GM13976 (cell line): ENCODE measurements at places on chromosomes 7 and 10.

DNA sequence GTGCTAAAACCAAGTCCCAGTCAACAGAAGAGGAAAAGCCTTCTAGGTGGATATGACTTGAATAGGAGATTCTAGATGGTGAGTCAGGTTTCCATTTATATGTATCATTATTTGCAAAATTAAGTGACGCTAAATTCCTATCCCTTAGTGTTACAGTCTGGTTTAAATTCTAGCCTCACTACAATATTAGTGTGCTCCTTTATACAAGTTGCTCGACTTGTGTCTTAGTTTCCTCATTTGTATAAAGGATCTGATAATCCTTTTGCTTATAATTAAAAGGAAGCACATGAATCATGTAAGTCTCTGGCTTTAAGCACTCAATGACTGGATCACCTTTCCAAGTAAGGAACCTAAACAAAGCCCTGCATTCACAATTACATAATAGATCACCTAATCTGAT, 105.7 kb downstream of the SVOPL start:
- DNase-seq: no peak

- DNase-seq: no peak
These were observed 9.7 kb downstream of the IFIT3 start for GRCh38 chr10:89337484-89337883.

- DNase-seq: no peak
These were observed 2.9 kb upstream of the HKDC1 start for GRCh38 chr10:69217119-69217754.

- DNase-seq: no peak
These were observed 378.0 kb upstream of the AKR1E2 start for GRCh38 chr10:4448030-4448429.

GRCh38 chr10:84895541-84895940, 567.2 kb downstream of the CCSER2 start:
- DNase-seq: no peak

GRCh38 chr10:86960003-86960862, 1.8 kb downstream of the SNCG start:
- DNase-seq: peak; percentile 88

- no peak for DNase-seq
These were observed 226.9 kb upstream of the CSTF2T start for GRCh38 chr10:51926337-51926736.

- DNase-seq: no peak
These were observed 22.7 kb downstream of the OGDHL start for GRCh38 chr10:49739426-49739825.

DNA sequence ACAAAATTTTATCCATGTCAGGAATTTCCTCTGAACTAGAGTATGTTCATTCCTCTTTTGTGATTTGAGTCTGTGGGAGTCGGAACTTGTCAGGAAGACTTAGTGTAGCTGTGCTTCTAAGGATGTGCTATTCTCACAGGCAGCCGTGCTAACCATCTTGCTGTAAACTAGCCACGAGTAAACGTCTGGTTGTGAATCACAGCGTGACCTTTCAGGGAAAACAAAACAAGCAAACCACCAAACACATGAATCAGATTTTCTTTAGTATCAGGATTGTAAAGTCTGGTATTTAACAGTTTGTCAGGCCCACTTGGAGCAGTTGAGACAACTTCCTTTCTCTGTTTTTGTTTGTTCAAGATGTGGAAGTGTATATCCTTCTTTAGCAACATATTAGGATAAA, 32.0 kb downstream of the AUTS2 start:
- DNase-seq: no peak

GRCh38 chr10:110821508-110821907, 50.2 kb upstream of the PDCD4 start:
- no peak for DNase-seq

DNA sequence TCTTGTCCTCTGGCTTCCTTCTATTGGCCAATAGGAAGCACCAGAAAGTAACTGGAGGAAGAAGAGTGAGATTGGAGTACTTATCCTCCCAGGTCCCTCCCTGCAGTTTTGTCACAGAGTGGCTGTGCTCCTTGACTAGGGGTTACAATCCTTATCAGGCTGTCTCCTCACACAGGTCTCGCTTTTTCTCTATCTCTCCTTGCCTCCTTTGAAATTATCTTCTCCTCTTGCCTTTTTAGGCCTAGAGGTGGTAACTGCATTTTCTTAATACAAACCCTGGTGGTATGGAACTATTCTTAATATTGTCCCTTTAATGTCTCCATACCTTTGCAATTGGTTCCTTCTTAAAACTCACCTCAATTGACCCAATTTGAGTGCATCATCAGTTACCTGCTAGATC, 2.7 kb downstream of the PRSS37 start:
- no peak for DNase-seq

DNA sequence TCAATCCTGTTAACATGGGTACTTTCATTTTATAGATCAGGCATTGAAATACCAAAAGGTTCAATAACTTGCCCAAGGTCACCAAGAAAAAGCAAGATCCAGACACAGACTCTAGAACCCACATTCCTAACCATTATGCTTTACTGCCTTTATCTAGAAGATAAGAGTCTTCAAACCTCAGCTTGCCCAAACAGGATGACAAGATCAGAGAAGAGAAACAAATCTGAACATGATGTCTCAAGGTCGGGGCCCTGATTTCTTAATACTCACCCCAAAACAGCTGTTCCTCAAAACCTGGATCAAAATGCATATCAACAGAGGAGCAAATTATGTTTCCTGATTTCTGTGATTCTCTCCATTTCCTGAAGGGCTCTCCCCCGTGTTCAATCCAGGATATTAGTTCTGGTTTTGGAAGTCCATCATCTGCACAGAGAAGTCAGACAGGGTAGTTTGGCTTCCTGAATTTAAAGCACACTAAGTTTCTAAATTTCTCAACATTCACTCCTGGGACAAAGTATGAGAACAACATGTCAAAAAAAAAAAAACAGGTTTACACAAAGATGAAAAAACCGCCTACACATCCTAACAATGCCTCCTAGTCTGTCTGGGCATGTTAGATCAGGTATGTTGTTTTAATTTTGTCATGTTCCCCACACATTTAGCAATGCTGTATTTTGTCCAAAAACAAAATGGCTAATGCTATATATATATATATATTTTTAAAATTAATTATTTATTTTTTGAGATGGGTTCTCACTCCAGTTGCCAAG, 16.2 kb downstream of the ZNF786 start:
- DNase-seq: no peak

DNA sequence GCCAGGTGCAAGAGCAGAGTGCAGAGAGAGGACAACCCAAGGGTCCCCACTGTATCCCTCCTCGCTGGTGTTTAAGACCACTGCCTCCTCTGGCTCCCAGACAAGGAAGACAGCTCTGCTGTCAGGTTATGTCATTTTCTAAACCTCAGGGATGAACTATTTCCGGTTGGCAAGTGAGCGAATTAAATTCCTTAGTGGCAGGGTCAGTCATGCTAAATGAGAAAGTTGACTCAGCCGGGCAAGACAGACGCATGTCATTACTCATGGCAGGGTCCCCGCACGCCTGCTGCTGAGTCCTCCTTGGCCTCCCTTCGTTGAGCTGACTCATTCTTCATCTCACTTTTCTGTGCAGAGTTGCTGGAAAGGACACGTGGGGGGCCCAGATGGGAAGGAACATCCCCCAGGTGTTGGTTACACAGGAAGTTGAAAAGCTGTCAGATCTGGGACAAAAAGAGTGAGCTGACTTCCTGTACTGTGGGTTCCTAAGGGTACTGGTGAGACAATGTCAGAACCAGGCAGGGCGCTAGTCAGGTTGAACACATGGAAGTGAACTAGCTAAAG, 47.1 kb upstream of the UCN3 start:
- DNase-seq: no peak

DNA sequence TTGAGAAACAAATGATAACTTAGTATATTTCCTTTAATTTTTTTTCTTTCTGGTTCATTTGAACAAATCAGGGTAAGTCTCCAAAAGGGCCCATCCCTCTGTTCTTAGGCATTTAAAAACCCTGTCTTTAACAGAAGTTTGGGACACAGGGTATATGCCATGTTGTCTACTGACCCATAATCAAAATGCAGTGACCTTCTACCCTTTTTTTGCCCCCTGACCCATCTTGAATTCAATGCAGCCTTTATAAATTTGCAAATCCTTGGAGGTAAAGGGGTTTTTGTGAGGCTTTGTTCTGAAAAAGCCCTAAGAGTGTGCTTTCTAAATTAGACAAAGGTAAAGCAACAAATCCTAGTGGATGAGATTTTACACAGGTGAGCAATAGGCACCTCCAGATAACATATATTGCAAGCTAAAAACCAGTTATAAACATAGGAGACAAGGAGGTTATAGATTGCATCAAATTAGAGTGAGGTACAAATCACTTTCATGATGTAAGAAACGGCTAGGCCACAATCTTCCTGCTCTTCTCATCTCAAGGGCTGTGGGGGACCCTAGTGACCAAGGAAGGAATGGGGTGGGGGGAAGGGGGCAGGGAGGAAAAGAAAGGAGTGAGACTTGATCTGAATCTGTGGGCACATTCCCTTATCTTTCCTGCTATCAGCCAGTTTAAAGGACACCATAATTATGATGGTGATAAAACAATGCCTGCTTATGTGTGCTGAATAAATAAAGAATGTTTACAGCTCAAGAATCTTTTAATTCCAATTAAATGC, 2.7 kb downstream of the SKIDA1 start:
- no peak for DNase-seq

- DNase-seq: no peak
These were observed 26.0 kb upstream of the PRLHR start for GRCh38 chr10:118621304-118621942.

GRCh38 chr10:108060246-108060645, 895.7 kb upstream of the SORCS1 start:
- DNase-seq: no peak

- no peak for DNase-seq
These were observed 41.4 kb downstream of the MYO1G start for GRCh38 chr7:44937426-44937825.
